Thyroid gland (tissue), 4 donors: ENCODE measurements at places on chromosomes 4 and X. TPM values are rescaled to one million over a fixed set of nuclear protein-coding genes. Genes with fewer than 3 reads are reported as not detected.

Gene GABRB1
- total RNA-seq: not detected

Gene FGD1
- total RNA-seq: 7.1 TPM

GRCh38 chr4:97317671-97318070 is 825.6 kb downstream of the STPG2 start:
- H3K27me3 ChIP-seq: no peaks in the 10 kb centered on the region
- H3K4me1 ChIP-seq: no peaks in the 10 kb centered on the region
- H3K36me3 ChIP-seq: no peaks in the 10 kb centered on the region

DNA sequence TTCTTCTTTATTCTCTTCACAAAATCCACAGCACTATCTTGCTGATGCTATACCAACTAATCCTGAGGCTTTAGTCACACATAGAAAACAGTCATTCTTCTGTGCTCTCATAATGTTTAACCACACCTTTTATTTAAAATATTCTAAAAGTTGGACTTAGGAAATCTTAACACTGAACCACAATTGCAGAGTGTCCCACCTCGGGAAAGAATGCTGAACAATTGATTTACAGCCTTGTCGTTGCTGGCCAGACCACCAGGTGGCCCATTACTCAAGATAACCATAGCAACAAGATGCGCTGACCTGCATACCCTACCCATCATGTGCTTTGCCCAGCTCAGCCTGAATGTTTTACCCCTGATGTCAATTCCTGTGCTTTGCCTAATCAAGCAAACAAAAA is 100.8 kb downstream of the ARSJ start:
- no peaks in the 10 kb centered on the region for H3K4me1 ChIP-seq
- H3K27me3 ChIP-seq: no peaks in the 10 kb centered on the region
- DNase-seq: no peak
- H3K36me3 ChIP-seq: no peaks in the 10 kb centered on the region

DNA sequence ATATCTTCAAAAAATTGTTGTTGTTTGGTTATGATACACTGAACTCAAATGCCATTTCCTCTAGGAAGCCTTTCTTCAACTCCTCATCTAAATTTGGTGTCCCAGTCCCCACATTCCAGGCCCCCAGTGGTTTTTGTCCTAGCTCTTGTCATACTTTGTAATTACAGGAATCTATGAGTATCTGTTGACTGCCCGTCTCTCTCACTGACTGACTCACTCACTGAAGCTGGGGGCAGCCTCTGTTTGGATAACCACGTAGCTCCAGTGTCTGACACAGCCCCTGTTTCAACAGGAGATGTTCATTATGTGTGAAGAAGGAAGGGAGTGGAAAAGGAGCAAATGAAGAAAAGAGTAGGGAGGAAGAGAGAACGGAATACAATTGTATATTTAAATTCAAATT is 284.1 kb upstream of the TENM3 start:
- no peak overlapping the region for H3K4me3 ChIP-seq
- H3K36me3 ChIP-seq: no peaks in the 10 kb centered on the region
- no peaks in the 10 kb centered on the region for H3K27me3 ChIP-seq
- DNase-seq: peak; percentile 61
- H3K27ac ChIP-seq: peak overlapping the region; percentile 78
- H3K4me1 ChIP-seq: peaks cover 28% of the 10 kb centered on the region

DNA sequence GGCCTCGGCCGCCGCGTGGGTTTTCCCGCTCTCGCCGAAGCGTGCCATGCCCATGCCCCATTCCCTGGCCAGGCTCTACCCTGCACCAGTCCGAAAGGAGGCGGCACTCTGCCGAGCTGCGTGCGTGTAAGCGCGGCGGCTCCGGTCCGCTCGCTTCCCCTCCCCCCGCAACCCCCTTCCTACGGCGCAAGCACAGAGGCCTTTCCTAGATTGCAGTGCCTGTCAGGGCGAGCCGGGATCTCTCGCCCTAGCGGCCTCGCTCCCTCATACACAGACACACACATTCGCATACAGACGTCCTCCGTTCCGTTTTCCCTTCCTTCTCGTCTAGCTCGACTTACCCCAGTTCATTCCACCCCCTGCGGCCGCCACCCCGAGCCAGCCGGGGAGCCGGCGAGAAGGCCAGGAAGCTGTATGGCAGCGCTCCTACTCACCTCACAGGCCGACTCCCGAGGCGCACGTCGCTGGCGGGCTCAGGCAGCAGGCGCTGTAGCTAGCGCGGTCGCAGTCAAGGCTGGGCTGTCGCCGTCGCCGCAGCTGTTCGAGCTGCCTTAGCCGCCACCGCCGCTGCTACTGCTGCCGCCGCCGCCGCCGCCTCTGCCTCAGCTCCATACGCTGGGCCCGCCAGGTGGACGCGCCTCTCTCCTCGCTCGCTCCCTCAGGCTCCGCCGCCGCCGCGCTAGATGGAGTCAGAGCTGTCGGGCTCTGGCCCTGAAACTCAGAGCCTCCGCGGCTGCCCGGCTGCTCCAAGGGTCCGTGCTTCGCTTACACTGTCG is 615 bp downstream of the NEXMIF start:
- H3K4me3 ChIP-seq: peak overlapping the region; percentile 23
- H3K36me3 ChIP-seq: no peaks in the 10 kb centered on the region
- H3K27me3 ChIP-seq: peaks cover 6% of the 10 kb centered on the region
- peak; percentile 68 for DNase-seq
- H3K27ac ChIP-seq: peak overlapping the region; percentile 40
- H3K4me1 ChIP-seq: no peaks in the 10 kb centered on the region

- no peak overlapping the region for H3K4me3 ChIP-seq
- H3K36me3 ChIP-seq: no peaks in the 10 kb centered on the region
- no peaks in the 10 kb centered on the region for H3K4me1 ChIP-seq
Observed at GRCh38 chr4:4591071-4591470, 49.2 kb upstream of the STX18 start.

- H3K27me3 ChIP-seq: no peaks in the 10 kb centered on the region
- H3K4me1 ChIP-seq: no peaks in the 10 kb centered on the region
- H3K4me3 ChIP-seq: no peak overlapping the region
- H3K27ac ChIP-seq: no peak overlapping the region
- no peaks in the 10 kb centered on the region for H3K36me3 ChIP-seq
- DNase-seq: no peak
Observed at GRCh38 chr4:161937596-161937995, 226.2 kb downstream of the FSTL5 start.

DNA sequence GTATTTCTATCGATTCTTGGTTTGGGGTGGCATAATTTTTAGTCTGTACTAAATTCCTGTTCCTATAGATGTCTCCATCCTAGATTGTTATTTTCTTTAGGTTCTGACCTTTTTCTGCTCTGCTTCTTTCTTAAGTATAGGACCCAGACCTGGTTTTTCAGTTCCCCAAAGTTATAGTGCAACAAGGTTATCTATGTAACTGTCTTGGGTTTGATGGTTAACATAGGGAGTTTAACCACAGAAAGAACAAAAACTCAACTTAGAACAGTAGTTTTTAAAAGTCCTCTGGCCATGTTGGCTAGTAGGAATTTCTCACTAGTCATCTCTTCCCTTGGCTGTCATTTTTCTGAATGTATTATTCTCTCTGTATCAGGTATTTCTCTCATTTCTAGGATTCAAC is 38.8 kb upstream of the MAD2L1 start:
- H3K27ac ChIP-seq: no peak overlapping the region
- no peaks in the 10 kb centered on the region for H3K36me3 ChIP-seq
- no peaks in the 10 kb centered on the region for H3K4me1 ChIP-seq
- DNase-seq: no peak
